NCI-H1048 (cell line): ENCODE measurements at places on chromosomes 4 and X.
A peak's percentile ranks its signal among the peaks of the same experiment; 100 is the strongest.

- no peak for DNase-seq
Observed at GRCh38 chrX:72306085-72306801, 529 bp upstream of the CITED1 start.

GRCh38 chr4:13248621-13249298, 235.4 kb downstream of the RAB28 start:
- no peak for DNase-seq

- peak; percentile 12 for DNase-seq
Observed at GRCh38 chr4:123555233-123555806, 158.7 kb downstream of the SPRY1 start.

DNA sequence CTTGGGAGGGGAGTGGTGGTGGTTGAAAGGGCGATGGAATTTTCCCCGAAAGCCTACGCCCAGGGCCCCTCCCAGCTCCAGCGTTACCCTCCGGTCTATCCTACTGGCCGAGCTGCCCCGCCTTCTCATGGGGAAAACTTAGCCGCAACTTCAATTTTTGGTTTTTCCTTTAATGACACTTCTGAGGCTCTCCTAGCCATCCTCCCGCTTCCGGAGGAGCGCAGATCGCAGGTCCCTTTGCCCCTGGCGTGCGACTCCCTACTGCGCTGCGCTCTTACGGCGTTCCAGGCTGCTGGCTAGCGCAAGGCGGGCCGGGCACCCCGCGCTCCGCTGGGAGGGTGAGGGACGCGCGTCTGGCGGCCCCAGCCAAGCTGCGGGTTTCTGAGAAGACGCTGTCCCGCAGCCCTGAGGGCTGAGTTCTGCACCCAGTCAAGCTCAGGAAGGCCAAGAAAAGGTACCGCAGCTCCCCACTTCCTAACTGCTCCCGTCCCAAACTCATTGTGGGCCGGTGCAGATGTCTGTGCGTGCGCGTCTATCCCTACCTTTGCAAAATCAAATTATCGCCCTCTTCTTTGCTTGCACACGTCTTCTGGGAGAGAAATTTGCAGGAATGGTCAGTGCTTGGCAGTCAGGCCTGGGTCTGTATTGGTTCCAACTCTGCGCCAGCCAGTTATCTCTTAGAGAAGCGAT, 533 bp downstream of the IL15 start:
- DNase-seq, result no peak

DNA sequence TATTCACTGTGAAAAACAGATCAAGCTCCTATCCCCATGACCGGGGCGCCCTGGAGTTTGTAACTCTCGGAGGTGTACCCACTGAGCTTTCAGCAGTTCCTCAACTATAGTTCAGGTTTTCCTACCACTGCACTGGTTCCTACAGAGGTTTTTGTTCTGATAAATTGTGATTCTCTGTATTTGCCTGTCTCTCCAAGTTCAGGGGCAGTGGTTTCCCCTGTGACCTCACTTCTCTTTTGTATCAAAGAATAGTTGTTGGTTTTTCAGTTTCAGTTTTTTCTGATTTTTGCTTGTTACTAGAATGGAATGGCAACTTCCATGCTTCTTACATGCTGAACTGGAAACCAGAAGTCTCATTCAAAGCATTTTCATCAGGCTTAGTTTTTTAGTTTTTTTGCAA, 56.8 kb upstream of the PLS3 start:
- no peak for DNase-seq

GRCh38 chr4:19806865-19807264, 444.8 kb upstream of the SLIT2 start:
- DNase-seq, result no peak
